SK-N-SH (cell line): ENCODE measurements at places on chromosomes 4 and X. TPM values are rescaled to one million over a fixed set of nuclear protein-coding genes. Genes with fewer than 3 reads are reported as not detected.

The LRCH2 gene
- polyA plus RNA-seq, result 1.7 and 2.3 TPM in 2 replicates

- no peak for DNase-seq
Observed at GRCh38 chrX:113136836-113137235, 296.2 kb upstream of the AMOT start.

GRCh38 chr4:86848732-86849619 lies at the start of gene SLC10A6:
Gene SLC10A6 (minus strand): TSS chr4:86849384. CDS start chr4:86849115, 269 bp downstream.
- no peak for DNase-seq

DNA sequence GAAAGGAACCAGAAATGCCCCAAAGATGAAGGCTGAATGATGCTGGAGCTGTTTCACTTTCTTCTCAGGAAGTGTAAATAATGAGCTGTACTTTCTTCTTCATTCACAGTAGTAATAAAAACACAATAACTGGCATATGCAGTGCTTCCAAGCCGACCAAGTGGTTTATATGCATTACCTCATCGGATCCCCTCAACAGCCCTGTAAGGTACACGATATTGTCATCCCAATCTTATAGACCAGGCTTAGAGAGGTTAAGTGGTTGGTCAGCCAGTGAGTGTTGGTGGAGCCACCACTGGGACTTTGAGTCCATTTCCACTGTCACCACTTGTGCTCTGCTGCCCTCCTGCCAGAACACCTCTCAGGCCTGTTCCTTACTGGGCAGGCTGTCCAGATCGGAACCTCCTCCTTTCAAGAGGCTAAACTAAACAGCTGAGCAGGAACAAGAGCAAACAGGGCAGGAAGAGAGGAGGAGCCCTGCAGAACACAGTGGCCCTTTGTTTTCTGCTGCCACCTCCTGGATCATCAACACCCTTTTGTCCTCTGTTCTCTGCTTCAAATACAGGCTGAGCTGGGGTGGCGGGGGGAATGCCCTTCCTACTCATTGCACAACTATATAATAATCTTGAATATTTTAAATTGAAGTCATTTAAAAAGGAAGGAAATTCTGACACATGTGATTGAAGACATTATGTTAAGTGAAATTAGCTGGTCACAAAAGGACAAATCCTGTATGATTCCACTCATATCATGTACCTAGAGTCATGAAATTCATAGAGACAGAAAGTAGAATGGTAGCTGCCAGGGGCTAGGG lies 112.5 kb upstream of the ATP6AP2 start:
- DNase-seq, result peak; percentile 38

DNA sequence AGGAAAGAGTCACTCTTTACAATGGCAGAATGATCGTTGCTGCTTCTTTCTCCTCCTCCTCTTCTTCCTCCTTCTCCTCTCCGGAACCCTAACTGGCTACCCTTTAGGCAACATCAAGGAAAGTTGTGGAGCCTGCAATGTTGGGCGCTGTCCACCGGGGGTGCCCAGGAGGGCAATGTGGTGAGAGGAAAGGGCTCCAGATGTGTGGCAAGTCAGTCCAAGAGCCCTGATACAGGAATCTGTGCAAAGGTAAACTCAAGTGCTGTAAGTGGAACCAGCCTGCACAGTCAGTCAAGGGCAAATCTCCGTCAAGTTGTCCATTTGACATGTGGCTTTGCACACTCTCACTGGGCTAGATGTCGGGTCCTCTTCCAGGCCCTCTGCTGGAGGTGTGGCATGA lies 2.8 kb downstream of the RTL5 start:
- peak; percentile 49 for DNase-seq

DNA sequence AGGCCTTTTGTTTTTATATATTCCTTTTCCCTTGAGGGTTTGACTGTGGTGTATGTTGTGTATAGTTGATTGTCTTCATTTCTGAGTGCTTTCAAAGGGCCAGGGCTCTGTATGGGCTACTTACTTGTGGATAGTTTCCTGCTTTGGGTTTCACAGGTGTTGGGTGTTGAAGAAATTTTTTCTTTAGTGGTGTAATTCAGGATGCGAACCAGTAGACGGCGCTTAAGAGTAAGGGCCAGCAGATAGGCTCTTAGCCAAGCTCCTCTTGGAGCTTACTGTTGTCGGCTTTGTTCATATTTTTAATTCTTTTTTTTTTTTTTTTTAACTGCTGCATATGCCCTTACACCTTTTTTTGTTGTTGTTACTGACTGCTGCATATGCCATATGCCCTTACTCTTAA lies 276.3 kb upstream of the GALNT7 start:
- DNase-seq, result no peak

GRCh38 chrX:44152852-44153251 lies 179.7 kb upstream of the NDP start:
- no peak for DNase-seq

- no peak for DNase-seq
Observed at GRCh38 chrX:14819769-14820168, 53.1 kb downstream of the FANCB start.

- DNase-seq, result no peak
Observed at GRCh38 chrX:150036641-150037040, 98.3 kb upstream of the EOLA2 start.

- DNase-seq, result no peak
Observed at GRCh38 chr4:108272046-108272445, 103.3 kb upstream of the LEF1 start.

The ZGRF1 gene
- polyA plus RNA-seq, result 2.4 and 2.9 TPM in 2 replicates

The FATE1 gene
- not detected in 2 replicates for polyA plus RNA-seq

GRCh38 chrX:145002771-145003170 lies 244.5 kb upstream of the SPANXN1 start:
- no peak for DNase-seq

DNA sequence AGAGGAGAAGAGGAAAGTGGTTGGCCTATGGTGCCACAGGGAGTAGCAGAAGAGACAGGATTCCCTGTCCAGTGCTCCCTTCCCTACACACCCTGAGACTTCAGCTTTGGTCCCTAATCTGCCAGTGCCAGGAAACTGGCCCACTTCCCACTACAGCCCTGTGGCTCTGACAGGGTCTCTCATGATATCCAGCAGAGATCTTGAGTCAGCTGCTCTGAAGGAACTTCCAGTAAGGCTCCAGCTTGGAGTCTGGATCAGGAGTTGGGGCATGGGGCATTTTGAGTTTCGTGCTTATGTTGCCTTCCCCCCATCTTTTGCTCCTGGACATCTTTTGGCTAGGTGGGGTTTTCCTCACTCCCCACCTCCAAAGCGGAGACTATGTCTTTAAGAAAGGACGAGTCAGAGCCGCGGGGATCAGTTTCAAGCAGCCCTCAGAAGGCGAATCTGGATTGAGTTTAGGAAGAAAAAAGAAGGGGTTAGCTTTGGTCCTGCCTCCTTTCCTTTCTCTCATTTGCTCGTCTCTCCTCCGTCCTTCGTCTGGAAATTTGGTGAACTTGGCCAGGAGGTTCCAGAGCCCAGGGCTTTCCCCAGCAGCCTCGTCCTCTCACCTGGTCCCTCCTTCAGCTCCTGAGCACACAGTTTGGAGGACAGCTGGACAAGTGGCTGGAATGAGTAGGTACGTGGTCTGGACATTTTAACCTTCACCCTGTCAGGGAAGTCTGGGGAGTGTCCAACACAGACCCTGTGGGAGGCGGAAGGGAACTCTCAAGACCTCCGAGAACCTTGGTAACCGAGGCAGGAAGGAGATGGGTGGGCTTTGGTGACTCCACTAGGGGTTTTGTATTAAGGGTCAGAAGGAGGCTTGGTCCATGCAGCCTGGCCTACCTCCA lies 104.4 kb downstream of the RTL5 start:
- no peak for DNase-seq

The OTUD6A gene
- polyA plus RNA-seq, result not detected in 2 replicates

The SLC49A3 gene
- polyA plus RNA-seq, result 0.05 and 0.15 TPM in 2 replicates

DNA sequence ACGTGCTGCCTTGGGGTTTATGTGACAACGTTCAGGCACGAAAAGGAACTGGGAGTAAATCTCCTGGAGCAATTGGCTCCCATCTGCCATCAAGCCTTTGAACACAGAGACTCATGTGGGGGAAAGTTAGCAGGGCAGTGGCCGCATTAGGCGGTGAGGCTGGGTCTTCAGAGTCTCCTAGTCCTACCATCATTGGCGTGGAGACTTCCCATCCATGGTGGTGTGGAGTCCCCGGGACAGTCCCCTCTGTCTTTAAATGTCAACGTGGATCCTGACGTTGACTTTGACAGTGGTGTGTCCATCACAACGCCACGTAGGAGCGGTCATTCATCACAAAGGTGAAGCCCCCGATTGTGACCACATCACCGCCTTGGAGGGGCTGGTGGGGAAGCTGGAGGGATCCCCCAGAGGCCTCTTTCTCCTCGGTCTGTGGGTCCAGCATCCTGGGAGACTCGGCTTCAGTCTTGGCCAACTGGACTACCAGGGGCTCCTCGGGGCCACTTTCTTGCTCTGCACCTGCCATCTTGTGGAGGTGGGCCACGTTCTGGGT lies 21.8 kb downstream of the CRLF2 start:
- DNase-seq, result no peak

The SPATA4 gene
- 0.21 and 0.34 TPM in 2 replicates for polyA plus RNA-seq

DNA sequence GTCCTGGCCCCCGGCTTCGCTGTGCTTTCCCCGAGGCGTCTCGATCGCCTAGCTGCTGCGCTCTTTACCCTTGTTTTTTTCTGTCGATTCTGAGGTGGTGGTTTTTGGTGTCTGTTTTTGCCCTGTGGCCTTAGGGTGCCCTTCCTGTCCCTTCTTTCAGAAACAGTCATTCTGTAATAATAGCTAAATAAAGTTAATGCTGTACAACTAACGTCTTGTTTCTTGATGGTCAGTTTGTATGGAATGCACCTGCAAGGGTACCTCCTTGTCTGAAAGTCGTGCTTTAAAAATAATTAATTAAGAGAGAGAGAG lies 686 bp downstream of the FIP1L1 start:
- no peak for DNase-seq

The PPM1K gene
- polyA plus RNA-seq, result 2.5 and 3.6 TPM in 2 replicates

DNA sequence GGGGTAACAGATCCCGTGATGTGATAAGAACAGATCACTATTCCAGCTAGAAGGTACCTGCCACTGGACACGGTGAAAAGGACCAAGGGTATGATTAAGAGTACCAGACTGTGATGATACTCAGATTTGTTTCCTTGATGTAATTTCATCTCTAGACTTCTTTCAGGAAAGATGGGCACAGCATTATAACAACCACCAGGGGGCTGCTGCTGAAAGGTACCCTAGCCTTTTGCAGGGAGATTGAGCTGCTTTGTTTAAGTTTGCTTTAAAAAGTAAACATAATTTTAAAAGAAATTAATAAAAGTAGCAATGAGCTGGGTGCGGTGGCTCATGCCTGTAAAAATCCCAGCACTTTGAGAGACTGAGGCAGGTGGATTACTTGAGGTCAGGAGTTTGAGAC lies 145.4 kb downstream of the EMCN start:
- peak; percentile 3 for DNase-seq

The GYG2 gene
- polyA plus RNA-seq, result 1.6 and 1.8 TPM in 2 replicates

- DNase-seq, result no peak
Observed at GRCh38 chrX:151984328-151984727, 9.9 kb upstream of the GABRE start.

GRCh38 chrX:103918050-103918449 lies 44.4 kb upstream of the TMSB15B start:
- DNase-seq, result peak; percentile 70

The RAB9B gene
- 0.64 and 0.96 TPM in 2 replicates for polyA plus RNA-seq

GRCh38 chrX:94400488-94400887 lies 726.5 kb downstream of the FAM133A start:
- DNase-seq, result no peak

- no peak for DNase-seq
Observed at GRCh38 chr4:99077177-99077576, 11.4 kb downstream of the ADH5 start.

The SSX1 gene
- polyA plus RNA-seq, result 0.05 TPM in 1 of 2 replicates, not detected in the other

The MAP7D2 gene
- 1.0 and 2.7 TPM in 2 replicates for polyA plus RNA-seq

DNA sequence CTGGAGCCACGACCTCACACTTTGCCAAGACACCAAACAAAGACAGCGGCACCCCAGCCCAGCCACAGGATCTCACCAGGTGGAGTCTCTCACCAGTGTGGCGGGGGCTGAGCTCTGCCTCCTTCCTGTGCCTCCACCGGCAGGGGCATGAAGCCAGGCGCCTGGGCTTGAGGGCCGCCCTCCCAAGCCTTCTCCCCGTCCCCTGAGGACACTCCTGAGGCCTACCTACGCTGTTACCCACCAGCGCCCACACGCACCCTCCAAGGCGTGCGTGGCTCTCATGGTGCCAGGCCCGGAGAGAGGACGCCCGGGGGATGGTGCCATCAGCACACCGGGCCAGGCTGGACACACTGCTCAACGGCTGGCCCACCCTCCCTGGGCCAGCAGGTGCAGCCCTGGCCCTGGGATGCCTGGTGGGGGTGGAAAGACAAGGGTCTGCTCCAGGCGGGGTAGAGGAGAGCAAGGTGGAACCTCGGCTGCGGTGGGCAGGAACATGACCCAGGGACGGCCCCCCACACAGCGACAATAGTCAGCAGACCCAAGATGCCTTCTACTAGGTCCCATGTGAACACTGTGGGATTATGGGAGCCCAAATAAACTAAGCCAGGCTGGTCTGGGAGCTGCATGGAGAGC lies 22.1 kb downstream of the NELFA start:
- peak; percentile 20 for DNase-seq

The PPARGC1A gene
- polyA plus RNA-seq, result 0.06 and 0.07 TPM in 2 replicates

GRCh38 chr4:79249881-79250503 lies 75.9 kb downstream of the NAA11 start:
- no peak for DNase-seq

The SYP gene
- 0.76 and 0.93 TPM in 2 replicates for polyA plus RNA-seq

DNA sequence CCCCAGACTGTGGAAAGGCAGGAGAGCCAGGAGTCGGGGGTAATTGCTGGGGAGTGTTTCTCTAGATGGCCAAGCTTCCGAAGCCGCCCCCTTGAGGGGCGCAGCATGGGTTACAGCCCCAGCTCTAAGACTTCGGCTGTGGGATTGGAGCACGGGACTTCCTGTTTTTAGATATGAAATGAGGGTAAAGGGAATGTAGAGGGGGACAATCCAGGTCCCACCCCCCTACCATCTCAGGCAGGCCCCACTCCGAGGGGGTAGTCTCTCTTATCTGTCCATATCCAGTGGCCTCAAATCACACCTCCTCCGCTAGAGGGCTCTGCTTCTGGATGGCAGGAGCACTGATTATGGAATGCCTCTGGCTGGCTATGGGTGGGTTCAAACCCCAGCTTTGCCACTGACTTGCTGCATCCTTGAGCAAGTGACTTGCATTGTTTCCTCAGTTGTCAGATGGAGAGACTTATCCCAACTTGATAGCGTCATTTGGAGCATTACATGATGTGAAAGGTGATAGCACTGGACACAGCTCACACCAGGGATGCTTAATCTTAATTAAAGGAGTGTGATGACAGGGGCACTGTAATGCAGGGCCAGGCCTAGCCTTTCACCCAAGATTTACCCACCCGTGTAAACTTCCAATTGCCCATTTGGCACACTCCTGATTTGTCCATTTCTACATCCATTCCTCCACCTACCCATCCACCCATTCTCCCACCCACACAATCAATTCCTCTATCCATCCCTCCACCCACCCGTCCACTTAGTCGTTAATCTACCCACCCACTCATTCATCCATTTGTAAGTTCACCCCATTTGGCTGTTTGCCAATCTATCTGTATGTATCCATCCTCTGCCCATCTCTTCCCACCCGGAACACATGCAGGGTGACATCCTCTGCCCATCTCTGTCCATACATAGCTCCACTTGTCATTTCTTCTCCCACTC lies 848 bp upstream of the KCND1 start:
- DNase-seq, result peak; percentile 70

DNA sequence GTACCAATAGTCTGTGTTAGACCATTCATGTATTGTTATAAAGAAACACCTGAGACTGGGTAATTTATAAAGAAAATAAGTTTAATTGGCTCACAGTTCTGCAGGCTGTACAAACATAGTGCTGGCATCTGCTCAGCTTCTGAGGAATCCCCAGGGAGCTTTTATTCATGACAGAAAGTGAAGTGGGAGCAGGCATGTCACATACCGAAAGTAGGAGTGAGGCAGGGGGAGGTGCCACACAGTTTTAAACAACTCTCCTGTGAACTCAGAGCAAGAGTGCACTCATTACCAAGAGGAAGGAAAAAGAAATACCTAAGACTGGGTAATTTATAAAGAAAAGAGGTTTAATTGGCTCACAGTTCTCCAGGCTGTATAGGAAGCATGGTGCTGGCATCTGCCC lies 591.2 kb downstream of the PPP4R3C start:
- DNase-seq, result no peak
